CD14-positive monocyte (primary cell): ENCODE measurements at places on chromosomes 2 and 18.

DNA sequence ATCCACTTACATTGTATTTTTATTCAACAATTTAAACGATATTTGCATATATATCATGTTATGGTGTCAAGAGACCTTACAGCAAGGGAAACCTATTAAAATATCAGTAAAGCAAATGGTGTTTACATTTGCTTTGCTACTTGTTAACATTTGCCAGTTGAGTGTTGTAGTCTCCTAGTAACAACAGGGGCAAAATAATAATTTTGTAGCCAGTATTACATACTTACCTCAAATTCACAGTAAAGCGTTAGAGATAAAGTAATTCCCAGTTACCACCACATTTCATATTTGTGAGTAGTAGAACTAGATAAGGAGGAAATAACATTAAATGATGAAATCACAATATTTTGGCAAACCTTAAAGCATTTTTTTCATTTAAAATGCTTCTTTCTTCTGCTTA is 71.3 kb downstream of the FASTKD2 start:
- DNase-seq = no peak

DNA sequence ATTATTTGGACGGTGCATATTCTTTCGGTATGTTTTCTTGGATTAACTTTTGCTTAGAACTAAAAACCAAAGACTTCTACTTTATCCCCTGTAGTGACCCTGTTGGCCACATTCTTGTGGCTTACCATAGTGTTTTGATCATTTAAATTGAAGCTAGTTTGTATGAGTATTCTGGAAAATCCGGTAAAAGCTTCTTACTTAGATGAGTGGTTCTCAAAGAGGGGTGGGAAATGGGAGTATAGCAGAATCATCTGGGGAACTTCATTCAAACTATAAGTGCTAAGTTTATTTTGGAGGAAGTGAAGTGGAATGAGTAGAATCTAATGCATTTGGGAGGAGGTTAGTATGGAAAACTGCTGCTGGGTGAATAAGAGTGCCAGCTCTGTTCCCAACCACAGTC is 3.8 kb downstream of the PPP1CB start:
- DNase-seq = no peak

GRCh38 chr2:113973810-113974209 is 83.9 kb downstream of the ACTR3 start:
- no peak for DNase-seq

DNA sequence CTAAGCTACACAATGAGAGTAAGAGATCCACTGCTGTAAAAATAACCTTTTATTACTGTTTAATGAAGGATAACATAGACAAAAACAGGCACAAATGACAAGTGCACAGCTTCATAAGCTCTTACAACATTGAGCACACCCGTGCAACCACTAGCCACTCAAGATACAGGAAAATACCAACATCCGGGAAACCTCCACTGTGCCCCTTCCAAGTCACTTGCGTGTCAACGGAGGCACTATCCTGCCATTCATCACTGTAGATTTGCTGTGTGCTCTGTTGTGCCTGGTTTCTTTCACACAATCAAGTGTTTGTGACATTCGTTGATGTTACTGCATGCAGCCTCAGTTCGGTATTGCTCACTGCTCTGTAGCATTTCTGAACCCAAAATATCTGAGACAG is 292.9 kb upstream of the MYT1L start:
- DNase-seq = no peak

DNA sequence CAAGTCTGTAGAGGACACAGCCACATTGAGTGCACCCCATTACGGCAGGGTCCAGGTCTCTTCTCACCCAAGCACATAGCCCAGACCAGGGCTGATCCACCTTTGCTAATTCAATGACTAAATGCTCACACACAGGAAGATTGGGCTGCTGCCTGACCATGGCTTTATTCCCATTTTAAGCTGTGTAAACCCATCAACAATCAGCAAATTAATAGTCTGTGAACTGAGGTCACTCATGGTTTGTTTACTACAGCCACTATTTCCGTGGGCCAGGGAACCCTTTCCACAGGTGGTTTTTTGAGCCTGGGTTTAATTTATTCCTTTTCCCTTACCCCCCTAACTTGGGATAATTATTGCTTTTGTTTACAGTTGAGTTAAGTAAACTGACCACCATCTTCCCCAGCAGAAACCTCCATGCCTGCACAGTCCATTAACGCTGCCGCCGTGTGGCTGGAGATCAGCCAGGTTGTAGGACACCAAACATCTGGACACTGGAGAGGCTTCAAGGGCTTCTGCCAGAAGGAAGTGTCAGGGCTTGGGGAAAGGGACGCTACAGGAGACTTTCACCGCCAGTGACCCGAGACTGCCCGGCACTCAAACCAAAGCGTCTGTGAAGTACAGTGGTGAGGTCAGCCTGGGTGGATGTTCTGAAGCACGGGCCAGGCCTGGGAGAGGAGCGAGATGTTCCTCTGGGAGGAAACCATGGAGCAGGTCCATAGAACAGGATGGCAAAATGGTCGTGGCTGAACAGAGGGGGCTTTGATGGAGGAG is 282.9 kb downstream of the DYSF start:
- no peak for DNase-seq

- DNase-seq = no peak
These were observed 41.8 kb upstream of the SH3RF3 start for GRCh38 chr2:109087055-109087663.

DNA sequence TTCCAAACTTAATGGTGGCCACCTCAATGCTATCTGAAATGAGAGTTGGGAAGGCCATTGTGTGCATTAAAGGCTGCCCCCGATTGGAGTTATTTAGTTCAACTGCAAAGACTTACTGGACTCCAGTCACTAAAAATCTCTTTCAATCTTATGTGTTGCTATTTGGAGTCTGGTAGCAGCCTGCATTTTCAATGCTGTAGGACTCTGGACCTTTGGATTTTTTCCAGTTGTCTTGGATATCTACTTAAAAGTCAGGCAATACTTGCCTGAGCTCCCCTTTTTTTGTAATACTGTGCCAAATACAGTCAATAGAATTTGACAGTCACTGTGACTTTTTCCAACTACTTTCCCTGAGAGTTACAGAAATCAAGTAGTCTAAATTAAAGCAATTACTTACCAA is 281.9 kb downstream of the TRIB2 start:
- no peak for DNase-seq

- no peak for DNase-seq
These were observed 99.2 kb upstream of the ASAP2 start for GRCh38 chr2:9107168-9108025.

DNA sequence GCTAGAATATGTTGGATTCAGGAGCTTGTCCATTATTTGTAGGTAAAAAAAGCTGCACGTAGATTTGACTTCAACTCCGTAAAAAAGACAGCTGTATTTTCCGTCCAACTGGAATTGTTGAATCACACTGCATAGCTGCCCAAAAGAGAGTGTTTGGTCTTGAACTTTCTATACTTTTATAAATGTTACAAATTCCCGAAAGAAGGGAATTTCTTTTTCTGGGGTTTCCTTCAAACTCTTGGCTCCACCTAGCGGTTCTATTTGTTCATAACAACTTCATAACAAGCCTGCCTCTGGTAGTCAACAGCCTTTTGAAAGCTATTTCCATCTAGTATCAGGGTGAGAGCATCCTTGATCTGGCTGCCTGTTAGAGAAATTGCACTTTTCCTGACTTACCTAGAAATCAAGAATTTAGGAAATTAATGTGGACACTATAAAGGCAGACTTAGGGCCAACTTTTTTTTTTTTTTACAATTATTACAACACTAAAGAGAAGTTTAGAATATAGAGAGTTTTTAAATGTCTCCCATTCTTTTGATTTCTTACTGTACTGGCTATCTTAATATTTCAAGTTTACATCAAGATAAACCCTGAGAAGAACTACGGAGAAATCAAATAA is 48.1 kb downstream of the TMEM185B start:
- peak; percentile 57 for DNase-seq

DNA sequence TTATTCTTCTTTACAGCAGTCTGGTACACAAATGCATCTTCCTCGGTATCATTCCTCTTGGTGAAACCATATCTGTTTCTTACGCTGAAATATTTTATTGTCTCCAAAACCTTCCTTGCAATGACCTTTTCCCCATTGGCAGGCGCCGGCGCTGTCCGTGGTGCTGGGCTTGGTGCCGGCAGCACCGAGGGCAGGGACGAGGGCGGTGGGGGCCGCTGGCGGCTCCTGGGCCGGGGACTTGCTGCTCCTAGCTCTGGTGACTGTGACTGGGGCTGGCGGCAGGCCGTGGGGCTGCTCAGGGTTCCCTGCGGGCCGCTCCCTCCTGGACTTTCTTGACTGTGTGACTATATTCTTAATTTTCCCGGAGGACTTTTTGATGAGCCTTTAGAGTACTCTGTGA is 72.5 kb downstream of the GPR39 start:
- DNase-seq = no peak

DNA sequence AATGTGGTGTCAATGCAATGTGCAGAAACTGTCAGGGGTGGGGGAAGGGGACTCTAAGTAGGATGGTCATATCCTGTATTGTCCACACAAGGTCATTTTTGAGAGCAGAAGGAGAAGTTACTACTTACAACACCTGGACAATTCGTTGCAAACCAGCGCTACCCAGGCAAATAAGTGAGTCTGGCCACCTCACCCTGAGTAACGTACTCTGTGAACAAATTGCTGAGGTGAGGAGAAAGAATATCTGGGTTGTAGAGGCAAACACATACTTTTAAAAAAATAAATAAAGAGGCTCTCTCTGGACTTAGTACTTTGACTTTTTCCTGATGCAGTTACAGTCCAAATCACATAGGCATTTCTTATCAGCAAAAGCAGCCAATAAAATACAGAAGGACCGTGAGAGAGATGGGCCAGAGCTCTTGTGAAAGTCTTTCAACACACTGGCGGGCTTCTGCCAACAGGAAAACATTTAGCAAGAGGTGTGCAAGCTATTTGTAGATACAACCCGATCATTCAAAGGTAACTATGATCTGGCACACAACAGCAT is 268.2 kb upstream of the ID2 start:
- peak; percentile 46 for DNase-seq

DNA sequence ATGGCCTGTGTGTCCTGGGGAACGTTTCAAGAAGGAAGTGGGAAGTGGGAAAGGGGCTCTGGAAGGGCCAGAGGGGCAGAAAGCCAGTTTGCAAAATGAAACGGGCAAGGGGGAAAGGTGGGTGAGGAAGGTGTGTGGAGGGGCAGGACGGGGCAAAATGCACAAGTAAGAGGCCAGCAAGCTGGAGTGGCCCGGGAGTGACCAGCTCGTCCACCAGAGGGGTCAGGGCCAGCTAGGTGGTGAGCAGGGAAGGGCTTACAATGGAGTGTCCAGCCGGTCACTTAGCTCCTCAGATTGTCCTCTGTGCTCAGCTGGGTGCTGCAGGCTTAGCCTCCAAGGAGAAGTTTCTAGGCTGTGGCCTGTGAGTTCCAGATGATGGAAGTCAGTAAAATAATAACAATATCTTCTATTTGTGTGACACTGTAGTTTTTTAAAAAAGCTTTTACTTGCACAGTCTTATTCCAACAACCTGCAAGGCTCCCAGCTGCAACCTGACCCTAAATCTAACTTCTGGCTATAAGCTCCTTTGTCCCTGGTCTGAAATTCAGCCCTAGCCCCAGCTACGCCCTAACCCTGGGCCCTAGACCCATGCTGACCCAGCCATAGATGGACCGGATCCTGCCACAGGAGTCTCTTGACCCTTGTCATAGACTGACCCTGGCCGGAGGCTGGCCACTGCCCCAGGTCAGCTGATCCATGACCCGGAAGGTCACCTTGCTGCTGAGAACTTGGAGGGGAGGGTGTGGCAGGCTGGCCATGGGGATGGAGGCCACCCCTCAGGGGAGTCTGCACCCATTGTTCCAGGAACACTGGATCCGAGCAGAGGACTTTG is 29.2 kb downstream of the MYO7B start:
- DNase-seq = no peak

GRCh38 chr18:25517881-25518715 is 166.1 kb upstream of the ZNF521 start:
- no peak for DNase-seq

DNA sequence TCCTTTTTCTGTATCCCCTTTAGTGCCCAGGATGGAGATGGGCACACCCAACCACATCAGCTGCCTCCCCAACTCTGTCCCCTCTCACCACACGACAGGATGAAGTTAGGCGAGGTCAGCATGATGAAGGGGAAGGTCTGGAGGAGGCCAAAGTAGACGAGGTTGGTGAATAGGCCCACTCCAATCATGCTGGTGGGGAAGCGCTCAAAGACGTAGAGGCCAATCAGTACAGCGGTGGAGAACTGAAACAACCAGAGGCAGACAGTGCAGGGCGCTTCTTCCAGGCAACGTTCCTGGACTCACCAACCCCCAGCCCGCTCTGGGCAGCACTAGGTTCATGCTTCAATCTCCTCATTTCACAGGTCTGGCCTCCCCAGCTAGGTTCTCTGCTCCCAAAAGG is 2.9 kb downstream of the TEX261 start:
- no peak for DNase-seq

DNA sequence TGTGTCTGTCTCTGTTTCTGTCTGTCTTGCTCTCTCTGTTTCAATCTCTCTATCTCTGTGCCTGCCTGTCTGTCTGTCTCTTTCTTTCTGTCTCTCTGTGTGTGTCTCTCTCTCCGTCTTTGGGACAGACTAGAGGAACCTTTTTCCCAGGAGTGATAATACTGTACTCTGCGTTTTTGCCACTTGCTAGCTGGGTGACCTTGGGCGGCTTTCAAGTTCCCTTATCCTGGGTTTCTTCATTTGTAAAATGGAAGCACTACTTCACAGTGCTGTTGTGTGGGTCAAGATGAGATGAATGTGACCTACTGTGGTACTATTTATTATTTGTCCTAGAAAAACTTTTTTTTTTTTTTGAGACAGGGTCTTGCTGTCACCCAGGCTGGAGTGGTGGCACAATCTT is 42.4 kb downstream of the HPCAL1 start:
- DNase-seq = peak; percentile 24

DNA sequence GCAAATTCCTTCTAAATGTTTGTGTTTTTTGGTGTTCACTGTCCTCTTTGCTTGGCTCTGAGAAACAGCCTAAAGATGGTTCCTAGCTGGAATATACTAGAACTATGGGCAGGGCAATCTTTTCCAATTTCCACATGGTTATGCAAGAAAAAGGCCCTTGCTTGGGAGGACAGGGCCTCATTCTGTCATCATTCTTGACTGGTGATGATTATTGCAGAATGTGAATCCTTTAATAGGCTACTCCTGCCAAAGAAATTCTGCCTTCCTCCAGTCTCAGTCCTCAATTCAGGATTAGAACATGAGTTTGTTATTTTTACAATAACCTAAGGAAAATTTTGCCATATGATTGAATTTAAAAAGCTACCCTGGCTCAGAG is 218.7 kb downstream of the HNMT start:
- no peak for DNase-seq

DNA sequence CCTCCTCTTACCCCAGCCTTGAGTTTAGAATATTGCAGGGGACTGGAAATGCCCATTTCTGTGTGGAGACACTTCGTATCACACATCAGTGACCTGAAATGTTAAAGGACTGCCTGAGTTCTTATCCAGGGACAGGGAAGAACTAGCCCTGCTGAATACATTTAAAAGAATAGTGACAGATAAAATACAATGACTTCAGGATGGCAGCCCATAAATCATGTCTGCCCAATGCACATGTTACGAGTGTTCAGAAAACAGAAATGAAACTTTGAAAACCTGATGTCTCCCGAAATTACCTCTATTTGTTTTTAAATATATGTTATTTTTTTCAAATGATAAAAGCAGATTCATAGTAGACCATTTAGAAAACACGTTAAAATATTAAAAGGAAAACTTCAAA is 22.3 kb upstream of the RAB12 start:
- DNase-seq = no peak
